Activated naive CD4-positive, alpha-beta T cell (primary cell): ENCODE measurements at places on chromosomes 12 and 14.

- no peak for DNase-seq
Observed at GRCh38 chr14:65077318-65077717, 25.0 kb downstream of the MAX start.

- DNase-seq: no peak
Observed at GRCh38 chr14:78798757-78799156, 628.6 kb downstream of the NRXN3 start.

DNA sequence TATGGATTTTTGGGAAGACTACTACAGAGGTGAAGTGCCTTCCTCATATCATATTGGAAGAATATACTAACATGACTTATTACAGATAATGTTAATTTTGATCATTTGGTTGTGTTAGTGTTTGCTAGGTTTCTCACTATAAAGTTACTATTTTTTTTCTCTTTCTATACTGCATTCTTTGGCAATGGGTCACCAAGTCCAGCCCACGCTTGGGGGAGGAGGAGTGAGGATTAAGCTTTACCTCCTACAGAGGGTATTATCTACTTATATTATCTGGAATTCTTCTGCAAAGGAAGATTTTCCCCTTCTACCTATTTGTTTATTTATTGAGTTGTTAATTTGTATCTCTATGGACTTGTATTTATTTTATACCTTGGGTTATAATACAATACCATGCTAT is 31.5 kb downstream of the SCN8A start:
- no peak for DNase-seq

DNA sequence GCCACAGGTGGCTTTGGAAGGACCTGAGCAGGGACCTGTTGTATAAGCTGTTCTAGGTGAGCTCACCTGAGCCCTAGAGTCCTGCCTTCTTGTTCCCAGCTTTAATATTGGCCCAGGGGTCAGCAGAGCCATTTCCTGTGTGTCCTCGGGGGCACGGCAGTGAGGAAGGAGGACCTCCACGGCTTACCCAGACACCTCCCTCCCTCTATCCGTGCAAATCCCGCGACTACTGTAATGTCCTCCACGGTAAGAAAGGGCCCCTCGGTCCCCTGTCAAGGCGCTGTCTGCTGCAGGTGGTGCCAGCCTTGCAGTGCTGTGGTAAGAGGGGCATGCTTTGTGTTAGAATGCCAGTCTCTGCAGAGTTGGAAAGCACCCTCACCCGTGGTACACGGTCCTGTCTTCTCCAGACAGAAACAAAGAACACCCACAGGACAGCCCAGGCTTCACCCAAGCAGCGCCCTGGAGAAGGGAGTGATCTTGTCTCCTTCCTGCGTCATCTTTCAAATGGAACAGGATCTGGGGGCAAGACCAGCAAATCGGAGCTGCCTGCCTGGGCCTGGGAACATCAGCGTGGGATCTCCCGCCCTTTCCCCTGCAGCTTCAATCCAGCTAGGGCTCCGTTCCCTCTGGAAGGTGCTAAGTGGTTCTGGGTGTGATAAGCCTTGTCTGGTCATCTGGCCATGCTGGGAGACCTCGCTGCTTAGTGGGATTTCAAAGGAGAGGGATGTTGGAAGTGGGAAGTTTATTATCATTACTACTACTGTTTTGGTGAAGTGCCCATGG is 20.2 kb upstream of the FZD10 start:
- DNase-seq: no peak

- no peak for DNase-seq
Observed at GRCh38 chr14:60981633-60982455, 799 bp downstream of the SLC38A6 start.

DNA sequence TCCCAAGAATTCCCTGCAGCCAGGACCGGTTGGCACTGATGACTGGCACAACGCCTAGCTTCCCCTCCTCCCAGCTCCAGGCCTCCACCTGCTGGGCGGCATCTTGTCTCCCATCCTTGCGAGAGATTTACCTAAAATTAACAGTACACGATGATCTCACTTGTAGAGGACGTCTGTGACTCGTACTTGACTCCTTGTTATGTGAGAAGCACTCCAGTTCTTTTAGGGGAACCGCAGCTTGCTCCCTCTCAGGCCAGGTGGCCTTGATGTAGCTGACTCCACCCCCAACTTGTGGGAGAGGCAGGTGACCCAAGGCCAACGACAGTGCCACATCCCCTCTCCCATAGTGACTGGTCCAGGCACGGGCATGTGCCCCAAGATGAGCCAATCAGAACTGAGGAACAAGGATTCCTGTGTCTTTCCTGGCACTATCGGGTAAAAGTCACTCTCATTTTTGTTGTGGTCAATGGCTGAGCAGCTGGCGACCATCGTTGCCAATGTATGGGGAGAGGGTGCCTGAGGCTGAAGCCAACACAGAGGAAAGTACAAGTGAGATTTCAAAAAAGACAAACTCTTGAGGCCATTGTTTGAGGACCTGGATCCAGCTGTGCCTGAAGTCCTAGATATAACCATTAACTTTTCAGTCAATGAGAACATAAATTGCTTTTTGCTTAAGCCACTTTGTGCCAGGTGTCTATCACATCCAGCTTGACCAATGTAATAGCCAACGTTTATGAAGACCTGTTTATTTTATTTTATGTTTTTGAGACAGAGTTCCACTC is 208.7 kb downstream of the RBM19 start:
- DNase-seq: no peak

DNA sequence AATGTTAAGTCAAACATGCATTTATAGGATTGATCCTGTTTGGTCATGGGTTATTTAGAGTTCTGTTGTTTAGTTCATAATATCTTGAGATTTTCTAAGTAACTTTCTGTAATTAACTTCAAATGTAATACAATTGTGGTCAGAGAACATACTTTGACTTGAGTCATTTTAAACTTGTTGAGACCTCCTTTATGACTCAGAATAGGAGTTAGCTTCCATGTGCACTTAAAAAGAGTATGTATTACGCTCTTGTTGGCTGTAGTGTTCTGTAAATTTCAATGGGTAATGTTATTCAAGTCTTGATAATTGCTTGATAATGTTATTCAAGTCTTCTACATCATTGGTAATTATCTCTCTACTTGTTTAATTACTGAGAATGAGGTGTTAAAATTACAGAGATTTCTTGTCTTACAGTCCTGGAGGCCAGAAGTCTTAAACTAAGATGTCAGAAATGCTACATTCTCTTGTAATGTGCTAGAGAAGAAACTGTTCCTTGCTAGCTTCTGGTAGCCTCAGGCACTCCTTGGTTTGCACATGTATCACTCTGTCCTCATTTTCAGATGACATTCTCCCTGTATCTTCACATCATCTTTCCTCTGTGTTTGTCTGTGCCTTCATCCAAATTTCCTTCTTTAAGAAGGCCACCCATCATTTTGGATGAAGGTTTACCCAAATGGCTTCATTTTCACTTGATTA is 197.3 kb downstream of the TMTC3 start:
- no peak for DNase-seq

- DNase-seq: no peak
Observed at GRCh38 chr14:78767436-78767835, 597.3 kb downstream of the NRXN3 start.

DNA sequence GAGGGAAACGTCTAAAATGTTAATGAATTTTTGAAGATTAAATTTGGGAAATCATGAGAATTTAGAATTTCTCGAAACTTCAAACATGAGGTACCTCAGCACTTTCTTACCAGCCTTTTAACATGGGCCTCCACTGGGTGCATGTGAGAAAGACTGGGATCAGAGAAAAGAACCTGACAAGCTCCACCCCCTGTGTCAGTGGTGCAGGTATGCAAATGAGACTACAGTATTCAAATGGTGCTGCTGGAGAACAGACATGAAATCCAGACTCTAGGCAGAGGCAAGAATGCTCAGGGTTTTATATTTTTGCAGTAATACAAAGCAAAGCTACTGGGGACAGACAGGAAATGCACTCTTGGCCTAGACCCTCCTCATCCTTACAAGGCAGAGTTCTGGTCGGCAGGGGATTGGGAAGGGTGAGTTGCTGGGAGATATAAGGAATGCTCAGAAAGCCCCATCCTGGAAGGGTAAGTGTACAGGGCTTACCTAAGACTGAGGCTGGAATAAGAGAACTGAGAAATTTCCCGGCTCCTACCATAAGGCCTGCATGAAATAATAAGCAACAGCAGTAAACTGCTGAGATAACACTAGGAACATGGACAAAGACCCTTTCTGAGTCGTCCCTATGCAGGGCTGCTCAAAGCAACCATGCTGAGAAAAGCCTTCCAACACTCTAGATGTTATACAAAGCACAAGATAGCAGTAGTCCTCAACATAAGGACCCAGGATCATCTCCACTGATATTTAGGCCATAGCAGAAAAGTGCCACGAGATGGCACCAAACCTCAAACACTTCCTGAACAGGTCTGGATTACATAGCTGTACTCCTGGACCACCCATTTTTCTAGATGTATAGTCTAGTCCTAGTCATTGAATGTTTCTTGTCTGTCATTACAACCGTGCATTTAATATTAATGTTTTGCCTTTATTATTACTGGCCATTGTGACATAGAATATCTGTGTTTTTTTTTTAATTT is 260.8 kb downstream of the RASSF9 start:
- DNase-seq: no peak

DNA sequence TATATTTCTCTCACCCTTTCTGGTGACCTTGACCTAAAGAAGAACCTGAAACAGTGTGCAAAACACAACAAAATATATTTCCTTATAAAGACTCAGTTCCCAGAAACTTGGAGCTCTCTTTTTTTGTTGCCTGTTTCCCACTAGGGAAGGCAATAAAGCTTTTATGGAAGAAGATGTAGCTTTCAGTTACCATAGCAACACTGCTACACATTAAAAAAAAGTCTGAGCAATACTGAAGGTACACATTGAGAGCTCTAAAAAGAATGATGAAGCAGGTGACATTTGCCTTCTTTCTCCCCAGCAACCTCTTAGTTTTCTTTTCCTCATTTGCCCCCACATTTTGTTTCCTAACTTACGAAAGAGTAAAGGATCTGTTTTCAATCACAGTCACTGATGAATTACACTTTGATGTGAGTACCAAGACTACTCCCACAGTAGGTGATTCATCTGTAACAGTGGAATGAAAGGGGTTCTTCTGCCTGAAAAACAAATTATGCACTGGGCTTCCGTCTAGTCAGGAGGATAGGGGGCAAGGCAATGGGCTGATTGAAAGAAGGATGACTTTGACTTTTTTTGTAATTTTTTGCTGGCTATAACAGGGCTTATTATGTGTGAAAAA is 1.1 kb upstream of the CATSPERB start:
- DNase-seq: no peak

DNA sequence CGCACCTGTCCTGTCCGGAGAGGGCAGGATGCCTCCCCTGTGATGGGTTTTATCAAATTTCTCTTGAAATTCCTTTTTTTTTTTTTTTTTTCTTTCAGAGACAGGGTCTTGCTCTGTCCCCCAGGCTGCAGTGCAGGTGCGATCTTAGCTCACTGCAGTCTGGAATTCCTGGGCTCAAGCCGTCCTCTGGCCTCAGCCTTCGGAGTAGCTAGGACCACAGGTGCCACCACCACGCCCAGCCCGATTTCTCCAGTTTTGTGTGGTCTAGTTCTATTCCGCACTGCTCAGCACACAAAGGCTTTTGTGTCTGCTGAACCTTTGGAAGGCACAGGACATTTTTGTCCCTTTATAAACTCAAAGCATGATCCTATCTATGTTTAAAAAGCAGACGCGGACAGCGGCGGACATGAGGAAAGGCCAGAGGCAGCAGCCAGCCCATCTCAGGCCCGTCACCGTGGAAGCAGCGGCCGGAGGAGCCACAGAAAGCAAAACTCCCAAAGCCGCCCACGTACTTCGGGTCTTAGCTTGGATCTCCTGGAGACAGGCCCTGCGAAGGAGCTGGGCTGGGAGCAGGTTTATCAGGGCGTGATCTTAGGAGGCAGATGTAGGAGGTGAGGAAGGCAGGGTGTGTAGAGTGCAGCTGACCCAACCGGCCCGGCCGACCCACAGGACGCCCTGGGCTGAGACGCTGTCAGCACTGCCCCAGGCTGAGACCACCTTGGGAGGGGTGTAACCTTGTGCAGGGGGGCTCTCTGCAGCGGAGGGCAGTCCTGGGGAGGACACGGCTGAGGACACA is 30.9 kb upstream of the FBRSL1 start:
- DNase-seq: no peak

DNA sequence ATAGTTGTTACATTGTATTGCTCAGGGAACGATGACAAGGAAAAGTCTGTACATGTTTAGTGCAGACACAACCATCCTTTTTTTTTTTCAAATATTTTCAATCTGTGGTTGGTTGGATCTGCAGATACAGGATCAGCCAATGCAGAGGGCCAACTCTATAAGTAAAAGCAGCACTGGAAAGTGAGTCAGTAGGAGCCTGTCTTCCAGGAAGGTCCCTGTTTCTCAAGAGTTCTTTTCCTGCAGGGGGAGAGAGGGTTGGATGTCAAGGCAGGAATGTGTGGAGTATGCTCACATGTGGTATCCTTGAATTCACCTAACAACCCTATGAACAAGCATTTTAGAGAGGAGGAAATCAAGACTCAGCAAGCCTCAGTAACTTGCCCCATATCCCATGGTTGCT is 409.1 kb downstream of the NPAS3 start:
- no peak for DNase-seq

DNA sequence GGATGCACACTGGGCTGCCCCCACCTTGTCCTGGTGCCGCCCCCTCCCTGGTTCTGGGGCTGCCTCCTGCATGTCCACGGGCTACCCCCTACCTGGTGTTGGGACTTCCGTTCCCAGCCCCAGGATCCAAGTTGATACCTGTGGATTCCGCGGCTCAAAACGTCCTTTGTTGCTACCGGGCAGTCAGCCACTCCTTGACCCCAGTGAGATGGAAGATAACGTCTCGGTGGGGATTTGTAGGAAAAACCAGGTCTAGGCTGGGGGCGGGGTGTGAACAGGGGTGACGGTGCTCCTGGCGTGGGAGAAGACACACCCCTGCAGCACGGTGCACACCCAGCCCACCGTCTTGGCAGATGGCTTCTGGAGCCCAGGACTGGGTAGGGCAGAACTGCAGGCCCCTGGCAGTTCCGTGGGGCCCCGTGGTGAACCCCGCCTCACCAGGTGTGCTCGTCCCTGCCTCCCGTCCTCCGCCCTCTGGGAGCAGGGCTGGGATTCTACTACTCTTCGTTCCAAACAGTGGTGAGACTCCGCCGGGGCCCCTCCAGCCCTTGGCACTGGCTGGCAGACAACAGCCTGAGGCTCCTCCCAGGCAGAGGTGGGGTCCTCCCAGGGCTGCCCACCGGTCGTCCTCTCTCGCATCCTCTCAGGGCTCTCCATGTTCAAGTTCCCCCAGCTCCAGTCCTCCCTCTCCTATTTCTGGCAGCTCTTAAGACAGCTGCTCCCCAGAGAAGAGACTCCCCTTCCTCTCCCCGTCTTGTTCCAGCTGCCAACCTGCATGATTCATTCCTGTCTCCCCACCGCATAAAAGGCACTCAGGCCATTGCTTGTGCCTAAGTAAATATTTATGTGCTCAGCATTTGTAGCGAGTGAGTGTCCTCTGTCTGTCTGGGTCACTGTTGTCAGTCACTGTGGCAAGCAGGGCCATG is 75.5 kb downstream of the FBXL14 start:
- no peak for DNase-seq

DNA sequence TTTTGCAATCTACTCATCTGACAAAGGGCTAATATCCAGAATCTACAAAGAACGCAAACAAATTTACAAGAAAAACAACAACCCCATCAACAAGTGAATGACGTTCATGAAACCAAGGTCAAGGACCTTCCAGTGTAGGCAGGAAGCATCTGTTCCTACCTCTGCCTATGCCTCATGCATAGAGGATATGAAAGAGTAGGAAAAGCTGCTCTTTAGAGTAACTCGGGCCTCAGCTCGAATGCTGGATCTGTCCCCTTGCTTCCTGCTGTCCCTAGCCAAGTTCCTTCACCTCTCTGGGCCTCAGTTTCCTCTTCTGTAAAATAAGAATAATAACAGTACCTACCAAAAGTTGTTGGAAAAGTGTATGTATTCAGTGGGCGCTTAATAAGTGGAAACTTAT is 65.0 kb downstream of the FOXN4 start:
- no peak for DNase-seq

GRCh38 chr12:44976246-44976645 is 74.7 kb downstream of the DBX2 start:
- no peak for DNase-seq
